Brain (organoid and tissue), 16 donors: ENCODE measurements at places on chromosomes 12 and 14.

DNA sequence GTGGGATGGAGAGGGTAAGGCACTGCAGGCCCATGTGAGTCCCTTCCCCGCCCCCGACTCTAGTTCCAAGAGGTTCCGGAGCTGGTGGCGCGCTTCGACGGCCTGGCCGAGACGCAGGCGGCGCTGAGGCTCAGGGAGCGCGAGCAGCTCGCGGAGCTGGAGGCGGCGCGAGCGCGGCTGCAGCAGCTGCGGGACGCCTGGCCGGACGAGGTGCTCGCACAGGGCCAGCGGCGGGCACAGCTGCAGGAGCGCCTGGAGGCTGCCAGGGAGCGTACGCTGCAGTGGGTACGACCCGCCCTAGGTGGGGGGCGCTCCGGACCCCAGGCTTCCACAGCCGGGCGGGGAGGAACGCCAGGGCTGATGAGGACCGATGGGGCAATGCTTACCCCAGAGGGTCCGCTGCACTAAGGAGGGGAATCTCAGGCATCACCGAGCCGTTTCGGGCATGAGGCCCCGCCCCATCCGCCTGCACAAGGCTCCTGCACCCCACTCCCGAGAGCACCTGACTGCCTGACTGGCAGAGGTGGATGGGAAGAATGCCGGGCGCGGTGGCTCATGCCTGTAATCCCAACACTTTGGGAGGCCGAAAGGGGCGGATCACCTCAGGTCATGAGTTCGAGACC is 4.9 kb downstream of the CFAP73 start:
- peak; percentile 58 for DNase-seq

DNA sequence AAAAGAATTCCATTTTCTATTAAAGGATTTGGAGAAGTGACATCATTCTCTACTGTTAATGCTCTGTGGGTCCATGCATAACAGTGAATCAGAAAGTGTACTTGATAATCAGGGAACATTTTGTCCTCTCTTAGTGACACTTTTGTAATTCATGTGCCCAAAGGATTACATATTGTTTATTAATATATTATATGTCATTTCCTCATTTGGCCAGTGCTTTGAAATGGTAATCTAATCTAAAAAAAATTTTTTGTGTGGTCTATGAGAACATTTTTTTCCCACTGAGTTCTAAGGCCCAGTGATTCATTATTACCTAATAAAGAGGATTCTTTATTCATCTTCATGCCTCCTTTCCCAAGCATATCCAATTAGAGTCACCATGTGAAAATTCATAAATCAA is 79.7 kb upstream of the MYF6 start:
- DNase-seq: peak; percentile 37

- no peak for DNase-seq
Measured at GRCh38 chr14:98606041-98606640, 665.9 kb downstream of the BCL11B start.

DNA sequence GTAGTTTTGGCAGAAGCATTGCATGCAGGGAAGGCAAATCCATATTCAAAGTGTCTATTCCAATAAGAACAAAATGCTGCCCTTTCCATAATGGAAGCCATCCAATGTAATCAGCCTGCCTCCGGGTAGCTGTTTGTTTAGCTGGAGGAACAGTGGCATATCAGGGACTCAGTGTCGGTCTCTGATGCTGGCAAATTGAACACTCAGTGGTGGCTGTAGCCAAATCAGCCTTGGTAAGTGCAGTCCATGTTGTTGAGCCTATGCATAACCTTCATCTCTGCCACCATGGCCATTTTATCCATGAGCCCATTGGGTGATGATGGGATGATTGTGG is 147.8 kb upstream of the MAX start:
- DNase-seq: no peak

DNA sequence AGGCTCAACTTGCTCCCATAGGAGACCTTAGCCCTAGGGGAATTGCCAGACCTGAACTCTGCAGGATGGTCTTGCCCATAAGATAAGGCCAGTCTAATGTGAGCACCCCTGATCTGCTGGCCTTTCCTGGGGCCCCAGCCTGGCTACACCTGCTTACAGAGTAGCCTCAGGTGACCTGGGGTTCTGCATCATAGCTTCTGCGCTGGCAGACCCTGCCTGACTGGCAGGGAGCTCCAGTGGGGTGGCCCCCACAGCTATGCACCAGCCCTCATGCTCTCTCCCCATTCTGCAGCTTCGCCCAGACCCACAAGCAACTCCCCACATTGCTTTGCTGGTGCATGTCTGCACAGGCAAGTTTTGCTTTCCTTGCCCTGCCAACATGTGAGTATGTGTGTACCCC is 371.3 kb upstream of the CLEC14A start:
- no peak for DNase-seq

GRCh38 chr12:54661048-54661447 is 12.9 kb upstream of the DCD start:
- DNase-seq: no peak

DNA sequence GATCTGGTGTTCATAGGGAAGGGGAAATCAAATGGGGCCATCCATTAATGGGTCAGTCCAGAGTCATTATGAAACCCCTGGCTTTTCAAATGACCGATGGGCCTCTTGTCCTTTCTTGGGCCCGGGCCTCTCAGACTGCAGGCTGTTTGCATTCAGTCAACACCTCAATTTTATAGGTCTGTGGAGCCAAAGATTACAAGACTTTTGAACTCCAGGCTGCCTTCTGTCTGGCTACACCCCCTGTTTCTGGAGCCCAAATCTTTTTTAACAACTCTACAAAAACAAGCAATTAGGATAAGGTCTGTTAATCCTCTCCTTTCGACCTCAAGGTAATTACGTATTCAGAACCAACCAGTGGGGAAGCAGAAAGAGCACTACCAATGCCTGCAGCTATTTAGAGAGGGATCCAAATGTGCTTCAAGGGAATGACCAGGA is 35.6 kb downstream of the DUSP6 start:
- DNase-seq: no peak

DNA sequence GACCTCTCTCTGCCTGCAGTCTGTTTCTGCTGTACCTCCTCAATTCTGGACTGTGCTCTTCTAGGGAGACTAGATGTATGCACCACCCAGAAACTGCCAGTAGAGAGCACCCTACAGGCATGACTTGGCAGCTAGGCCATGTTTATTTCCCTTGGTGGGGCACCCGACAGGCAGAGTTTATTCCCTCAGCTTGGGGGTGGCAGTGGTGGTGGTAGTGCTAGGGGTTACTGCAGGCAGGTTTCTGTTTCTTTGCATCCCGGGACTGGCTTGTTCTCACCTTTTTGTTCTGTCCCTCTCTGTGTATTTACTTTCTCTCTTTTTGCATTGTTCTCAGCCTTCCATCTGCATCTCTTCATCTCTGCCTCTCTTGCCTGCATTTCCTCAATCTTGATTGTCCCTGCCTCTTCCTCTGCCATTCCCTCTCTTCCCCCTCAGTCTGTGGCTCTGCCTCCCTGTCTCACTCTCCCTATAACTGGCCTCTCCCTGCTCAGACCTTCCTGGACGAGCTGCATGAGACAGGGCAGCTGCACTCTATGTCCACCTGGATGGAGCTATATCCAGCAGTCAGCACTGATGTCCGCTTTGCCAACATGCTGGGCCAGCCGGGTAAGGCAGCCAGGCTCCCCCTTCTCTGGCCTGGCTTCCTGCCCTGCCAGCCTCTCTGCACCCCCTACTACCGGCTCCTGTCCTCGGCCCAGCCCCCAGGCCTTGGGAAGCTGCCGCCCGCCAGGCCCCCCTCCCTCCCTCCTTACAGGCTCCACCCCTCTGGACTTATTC is 13.8 kb downstream of the PRPF40B start:
- DNase-seq: peak; percentile 71

DNA sequence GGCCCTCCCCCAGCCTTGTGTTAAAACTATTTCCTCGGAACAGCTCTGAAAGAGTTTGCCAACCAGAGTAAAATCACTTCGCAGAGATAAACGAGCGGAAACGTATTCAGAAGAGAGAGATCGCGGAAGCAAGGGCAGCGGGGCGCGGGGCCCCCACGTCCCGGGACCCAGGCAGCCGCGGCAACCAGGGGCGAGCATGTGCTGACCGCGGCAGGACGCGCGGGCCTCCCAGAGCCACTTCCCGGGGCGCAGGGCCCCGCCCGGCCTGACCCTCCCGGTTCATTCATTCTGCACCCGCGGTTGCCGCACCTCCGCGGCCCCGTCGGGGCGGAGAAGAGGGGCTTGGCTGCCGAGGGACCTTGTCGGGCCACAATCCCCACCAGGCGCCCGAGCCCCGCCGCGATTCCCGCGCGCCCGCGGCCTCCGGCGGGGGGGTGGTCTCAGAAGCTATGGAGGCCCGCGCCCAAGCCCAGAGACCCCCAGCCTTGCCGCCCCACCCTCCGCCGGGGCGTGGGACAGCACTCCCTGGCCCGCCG is 598 bp downstream of the UBE2N start:
- peak; percentile 28 for DNase-seq

GRCh38 chr12:46356655-46357437 is 15.7 kb downstream of the SLC38A2 start:
- no peak for DNase-seq

DNA sequence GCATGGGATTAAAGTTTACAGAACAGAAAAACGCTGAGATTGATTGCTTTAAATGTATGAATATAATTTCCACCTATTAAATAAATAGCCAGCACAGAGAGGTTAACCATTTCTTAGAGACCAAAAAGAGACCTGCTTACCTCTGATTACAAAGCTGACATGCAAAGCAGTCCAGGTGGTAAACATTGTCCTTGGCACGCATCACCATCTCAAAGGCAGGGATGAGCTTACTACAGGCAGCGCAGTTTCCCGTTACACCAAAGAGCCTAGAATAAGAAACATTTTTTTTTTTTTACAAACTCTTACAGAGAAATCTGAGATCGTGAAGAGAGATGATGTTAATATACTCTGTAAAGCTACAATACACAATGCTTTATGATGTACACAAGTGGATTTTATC is 45.7 kb downstream of the LMO3 start:
- DNase-seq: no peak

DNA sequence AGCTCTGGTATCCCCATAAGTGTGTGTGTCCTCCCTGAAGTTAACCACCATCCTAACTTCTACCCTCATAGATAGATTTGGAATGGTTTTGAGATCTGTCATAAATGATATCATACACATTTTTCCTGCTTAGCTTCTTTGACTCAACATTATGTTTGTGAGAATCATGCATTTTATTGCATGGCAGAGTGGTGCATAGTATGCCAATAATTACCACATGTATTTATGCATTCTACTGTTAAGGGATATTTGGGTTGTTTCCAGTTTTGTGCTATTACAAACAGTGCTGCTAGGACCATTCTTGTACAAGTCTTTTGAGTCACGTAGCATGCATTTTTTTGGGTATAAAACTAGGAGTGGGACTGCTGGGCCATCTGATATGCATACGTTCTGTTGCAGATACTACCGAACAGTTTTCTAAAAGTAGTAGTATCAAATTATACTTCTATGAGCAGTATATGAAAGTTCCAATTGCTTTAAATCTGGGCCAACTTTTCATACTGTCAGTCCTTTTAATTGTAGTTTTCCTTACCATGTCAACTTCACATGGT is 13.4 kb downstream of the GRIP1 start:
- no peak for DNase-seq

DNA sequence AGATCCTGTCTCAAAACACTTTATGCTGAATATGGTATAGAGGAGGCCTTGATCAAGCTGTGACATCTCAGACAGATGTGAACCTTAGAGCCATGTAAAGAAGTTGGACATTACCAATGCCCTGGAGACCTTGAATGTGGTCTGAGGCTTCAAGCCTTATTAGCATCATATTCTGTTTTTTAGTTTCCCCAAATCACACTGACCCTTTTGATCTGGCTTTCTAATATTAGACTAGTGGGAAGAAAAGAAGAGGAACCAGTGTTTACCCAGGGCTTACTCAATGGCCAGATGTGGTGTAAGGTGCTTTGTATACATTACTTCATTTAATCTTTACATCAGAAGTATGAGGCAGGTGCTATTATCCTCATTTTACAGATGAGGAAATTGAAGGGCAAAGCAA is 10.6 kb upstream of the TBPL2 start:
- no peak for DNase-seq

DNA sequence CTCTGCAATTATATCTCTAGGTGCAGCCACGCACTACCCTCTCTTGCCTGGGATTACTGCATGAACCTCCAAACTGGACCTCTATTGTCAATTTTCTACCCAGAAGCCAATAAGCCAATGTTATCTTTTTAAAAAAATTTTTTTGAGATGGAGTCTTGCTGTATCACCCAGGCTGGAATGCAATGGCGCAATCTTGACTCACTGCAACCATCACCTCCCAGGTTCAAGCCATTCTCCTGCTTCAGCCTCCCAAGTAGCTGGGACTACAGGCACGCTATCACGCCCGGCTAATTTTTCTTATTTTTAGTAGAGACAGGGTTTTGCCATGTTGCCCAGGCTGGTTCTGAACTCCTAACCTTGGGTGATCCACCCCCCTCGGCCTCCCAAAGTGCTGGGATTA is 11.2 kb upstream of the PXN start:
- DNase-seq: no peak

DNA sequence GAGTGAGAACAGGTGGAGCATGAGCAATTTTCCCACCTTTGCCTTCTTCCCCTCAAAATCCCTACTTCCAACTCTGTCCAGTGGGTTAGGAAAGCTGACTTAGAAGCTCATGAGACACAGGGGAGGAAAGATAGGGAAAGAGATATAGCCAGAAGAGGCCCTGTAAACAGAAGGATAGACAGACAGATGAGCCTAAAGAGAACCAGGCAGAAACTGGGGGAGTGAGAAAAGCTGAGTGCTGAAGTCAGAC is 5.0 kb downstream of the AJUBA start:
- DNase-seq: no peak

DNA sequence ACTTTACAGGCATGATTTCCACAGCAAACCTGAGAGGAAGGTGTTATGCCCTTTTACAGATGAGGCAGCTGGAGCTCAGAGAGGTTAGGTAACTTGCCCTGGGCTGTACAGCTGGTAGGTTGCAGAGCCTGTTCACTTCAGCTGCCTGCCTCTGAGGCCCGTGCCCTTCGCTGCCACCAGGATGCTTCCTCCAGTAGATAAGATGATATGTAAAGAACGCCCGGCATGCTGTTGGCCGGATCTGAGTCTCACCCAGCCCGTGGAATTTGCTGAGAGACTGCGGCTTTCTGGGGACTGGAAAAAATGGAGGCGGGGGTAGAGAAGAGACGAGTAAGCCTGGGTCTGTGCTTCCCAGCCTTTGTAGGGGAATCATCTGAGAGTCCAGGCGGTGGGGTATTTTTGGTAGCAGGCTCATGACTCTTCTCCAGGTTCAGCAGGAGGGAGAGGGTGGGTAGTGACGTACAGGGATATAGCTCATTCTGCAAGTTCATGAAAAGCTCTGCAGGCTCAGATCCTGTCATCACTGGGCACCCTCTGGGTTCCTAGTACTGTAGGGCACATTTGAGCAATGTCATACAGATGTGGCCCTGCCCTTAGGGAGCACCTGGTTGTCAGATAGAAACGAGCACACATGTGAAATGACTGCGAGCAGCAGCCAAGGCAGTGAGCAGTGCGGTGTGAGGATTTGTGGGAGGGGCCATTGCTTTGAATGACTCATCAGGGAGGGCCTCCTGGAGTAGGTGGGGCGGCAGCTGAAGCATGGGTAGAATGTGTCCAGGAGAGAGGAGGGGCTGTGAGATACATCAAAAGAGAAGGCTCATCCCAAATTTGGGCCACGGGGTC is 159.4 kb downstream of the TSPAN9 start:
- DNase-seq: no peak
